ENCODE measurements at places on chromosomes 4 and X.

DNA sequence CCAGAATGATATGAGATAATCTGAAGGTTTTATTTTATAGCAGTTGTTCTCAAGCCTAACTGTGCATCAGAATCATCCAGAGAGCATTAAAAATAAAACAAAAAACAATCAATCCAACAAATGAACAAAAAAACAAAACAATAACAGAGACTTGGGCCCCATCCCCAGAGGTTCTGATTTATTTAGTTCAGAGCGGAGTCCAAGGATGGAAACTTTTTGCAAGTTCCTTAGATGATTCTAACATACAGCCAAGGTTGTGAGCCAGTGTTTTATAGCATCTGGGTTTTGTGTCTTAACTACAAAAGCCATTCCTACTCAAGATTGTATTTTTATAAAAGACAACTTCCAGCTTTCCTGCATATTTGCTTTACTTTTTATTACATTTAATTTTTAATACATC, 59.4 kb upstream of the GRPR start:
- DNase-seq: no peak

GRCh38 chrX:136666088-136666487, 18.1 kb downstream of the CD40LG start:
- no peak for DNase-seq

DNA sequence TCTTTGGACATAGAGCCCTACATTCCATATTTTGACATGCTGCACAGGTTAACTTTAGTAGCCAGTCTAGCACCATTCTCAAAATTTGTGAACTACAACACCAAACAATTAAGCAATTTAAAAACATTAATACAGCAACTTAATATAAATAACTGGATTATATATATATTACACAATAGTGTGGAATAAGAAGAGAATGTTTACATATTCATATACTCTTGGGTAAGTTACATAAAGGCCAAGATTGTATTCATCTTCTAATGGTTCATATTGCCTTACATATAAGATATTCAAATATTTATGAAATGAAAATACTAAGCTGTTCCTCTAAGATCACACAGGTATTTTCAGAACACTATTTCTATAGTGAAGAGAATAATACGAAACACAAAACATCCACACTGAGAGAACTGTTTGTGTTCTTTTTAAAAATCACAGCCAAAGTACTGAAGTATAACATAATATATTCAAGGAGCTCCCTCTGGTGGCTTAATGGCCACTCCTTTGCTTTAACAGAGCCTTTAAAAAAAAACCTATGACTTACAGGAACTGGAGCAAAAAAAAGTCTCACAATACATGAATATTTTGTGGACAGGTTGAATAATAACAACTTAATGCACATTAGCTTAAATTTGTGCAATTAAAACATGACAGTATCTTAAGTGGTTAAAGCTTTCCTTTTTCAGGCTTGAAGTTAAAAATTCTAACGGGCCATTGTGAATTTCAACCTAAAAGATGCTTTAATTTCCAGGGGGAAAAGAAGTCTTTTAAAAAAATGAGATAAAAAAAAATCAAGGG, 46.2 kb downstream of the NEK1 start:
- peak; percentile 25 for DNase-seq

DNA sequence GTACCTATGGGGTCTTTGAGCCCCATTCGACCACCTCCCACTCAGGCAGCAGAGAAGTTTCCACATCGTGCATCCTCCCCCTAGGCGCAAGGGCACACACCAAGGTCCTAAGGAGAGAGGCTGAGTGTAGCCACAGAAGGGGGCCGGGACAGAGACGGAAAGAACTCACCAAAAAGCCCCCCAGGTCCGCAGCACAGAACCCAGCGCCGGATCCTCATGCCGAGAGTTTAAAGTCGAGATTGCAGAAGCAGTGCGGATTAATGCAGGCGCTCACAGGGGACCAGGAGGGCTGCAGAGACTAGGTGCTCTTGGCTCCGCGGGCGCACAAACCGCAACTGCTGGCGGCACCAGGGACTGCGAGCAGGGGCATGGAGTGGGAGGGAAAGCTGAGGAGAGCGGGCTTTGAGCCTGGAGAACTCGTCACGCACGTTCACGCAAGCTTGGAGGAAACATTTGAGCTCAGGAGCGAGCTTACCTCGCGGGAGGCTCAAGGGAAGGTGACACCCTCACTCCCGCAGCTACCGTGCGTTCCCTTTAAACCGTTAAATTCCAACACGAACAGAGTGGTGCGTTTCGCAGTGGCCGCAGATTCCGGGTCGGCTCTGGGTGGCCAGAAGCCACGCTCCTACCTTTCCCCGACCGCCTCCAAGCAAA, 8.5 kb downstream of the NKX3-2 start:
- no peak for DNase-seq

DNA sequence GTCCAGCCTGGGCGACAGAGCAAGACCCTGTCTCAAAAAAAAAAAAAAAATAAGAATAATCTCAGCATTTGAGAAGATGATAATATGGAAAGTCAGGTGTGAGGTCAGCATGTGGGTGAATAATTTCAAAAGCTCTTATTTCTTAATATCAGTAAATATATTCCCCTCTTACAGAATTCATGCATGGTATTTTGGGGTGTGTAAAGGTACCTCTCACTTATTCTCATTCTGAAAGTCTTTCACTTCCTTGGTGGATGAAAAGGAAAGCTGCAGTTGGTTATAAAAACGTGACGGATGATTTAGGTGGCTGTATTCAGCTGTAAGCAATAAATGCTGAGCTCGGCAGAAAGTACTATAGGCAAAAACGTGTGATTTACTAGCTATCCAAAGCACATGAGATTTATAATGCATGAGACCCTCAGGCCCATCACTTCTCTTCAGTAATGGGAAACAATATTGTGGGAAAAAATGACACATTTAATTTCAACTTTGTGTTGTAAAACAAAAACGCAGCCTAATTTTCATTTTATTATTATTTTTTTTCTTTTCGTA, 353.2 kb upstream of the MAGEB2 start:
- DNase-seq: no peak

DNA sequence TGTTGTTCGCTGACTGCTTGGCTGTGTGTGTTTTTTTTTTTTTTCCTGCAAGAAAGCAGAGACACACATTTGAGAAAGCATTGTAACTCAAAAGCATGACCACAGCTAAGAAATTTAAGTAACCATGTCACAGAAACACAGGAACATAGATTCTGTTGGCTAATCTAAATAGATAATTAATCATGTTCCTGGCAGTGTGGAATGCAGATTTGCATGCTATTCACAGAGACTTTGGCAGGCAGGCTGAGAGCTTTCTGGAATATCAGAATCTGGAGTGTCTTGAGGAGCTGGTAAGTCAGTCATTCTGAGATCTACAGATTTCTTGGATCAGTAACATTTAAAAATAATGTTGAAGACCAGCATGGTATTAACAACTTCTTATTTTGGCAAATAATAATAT, 33.2 kb upstream of the SMS start:
- DNase-seq: no peak

GRCh38 chr4:2150076-2150475, 90.9 kb downstream of the NAT8L start:
- DNase-seq: no peak

DNA sequence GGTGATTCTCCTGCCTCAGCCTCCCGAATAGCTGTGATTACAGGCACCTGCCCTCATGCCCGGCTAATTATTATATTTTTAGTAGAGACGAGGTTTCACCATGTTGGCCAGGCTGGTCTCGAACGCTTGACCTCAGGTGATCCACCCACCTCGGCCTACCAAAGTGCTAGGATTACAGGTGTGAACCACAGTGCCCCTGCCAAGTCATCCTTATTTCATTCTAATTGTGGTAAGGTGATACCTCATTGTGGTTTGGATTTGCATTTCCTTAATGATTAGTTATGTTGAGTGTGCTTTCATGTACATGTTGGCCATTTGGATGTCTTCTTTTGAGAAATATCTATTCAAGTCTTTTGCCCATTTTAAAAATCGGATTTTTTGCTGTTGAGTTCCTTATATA, 93.0 kb downstream of the USP9X start:
- DNase-seq: no peak

DNA sequence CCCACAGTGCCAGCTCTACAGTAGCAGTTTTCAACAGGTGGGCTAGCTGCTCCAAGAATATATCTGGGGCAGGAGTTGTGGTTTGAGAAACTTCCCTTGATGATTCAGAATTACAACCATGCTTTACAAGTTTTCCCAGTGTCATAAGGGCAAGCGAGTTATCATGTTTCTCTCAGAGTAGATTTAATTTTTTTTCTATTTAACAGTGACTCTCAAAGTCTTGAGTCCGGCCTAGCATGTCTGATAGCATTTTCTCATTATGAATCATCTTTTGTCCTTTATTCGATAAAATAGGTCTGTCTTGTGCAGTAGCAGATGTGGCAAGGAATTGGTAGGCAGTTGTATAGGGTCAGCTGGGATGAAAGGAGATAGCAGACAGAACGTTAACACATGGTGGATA, 62.2 kb upstream of the SPANXD start:
- DNase-seq: no peak

DNA sequence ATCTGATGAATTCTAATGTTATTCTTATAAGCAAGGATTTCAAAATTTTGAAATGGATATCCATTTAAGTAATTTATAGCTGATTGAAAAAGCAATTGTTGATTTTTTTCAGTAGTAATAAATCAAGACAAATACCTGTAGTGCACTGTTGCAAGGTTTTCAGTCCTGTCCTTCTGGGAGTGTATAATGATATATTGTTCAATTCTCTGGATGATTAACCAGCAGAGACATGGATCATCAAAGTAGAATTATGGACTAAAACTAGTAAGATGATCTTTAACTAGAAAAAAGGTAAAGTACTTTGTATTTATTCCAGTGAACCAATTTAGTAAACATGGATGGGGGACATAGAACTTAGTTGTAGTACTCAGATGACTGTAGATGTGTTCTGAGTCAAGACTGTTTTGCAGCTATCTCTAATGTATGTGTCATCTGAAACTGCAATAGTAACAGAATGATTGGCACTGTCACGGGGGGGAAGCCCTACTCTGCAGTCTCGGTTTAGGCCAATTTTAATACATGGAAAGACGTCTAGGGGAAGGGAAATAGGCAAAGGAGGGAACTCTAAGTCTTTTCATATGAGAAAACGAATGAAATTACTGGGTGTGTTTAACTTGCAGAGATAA, 121.9 kb downstream of the GLRA3 start:
- no peak for DNase-seq

GRCh38 chr4:188934320-188934962, 795.2 kb downstream of the TRIML1 start:
- no peak for DNase-seq

DNA sequence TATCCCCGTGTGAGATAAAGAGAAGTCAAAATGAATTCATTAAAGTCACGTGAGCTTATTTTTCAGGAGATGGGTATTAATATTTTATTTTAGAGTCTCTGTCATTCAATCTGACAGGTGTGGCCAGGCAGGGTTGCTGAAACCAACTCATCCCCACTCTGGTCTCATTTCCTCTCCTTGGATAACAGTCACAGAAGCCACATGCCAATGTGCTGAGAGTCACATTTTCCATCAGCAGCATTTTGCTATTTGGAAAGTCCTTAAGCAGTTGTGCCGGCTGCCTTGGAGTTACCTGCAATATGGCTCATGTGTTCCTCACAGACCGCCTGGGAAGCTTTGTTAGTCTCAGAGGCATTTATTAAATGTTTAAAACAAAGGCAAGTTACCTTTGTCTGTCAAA, 302.3 kb downstream of the DCHS2 start:
- DNase-seq: no peak

DNA sequence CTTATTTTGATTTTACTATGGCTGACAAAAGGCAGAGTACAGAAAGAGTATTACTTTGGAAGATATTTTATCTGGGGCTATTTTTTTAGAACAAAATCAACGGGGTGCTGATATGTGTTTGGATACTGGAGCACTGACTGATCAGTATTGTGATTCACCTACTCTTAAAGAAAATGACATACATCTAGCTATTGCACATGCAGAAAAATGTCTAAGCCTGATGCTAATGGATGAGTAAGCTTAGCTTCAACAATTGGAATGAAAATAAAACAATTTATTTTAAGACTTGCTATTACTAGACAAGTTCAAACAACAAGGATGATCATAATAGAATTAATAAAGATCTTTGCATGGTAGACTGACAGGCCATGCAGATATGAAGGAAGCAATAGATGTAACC, 262.0 kb downstream of the PPP1R2C start:
- no peak for DNase-seq

GRCh38 chr4:186449954-186450353, 105.4 kb downstream of the MTNR1A start:
- no peak for DNase-seq

- DNase-seq: peak; percentile 63
Observed at GRCh38 chrX:119871599-119872395, at the start of the genes NDUFA1 and RNF113A. TSS of gene NDUFA1 (plus strand) at chrX:119871832. CDS start at chrX:119871912, 80 bp downstream. TSS of gene RNF113A (minus strand) at chrX:119871733. CDS start at chrX:119871613, 120 bp downstream.

- no peak for DNase-seq
Observed at GRCh38 chr4:185219551-185220344, 10.3 kb downstream of the SNX25 start.

DNA sequence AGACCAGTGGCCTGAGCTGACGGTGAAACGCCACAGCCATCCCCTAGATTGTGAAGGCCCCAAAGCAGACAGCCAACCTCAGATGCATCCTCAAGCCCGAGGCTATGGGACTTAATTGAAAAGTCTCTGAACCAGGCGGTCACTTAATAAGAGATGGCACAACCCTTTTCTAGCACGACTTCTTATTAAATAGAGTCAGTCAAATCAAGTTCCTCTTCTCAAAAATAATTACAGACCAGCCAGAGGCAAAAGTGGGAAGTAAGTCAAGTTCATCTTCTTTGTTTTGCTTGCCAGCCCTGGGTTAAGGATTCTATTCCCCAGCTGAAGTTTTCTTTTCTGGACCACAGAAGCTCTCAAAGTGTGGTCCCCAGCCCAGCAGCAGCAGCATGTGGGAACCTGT, 9.7 kb upstream of the SH3KBP1 start:
- no peak for DNase-seq

- DNase-seq: no peak
Observed at GRCh38 chr4:135824759-135825296, 1623.2 kb upstream of the PABPC4L start.

- no peak for DNase-seq
Observed at GRCh38 chr4:153079857-153080391, 124.3 kb upstream of the TRIM2 start.

DNA sequence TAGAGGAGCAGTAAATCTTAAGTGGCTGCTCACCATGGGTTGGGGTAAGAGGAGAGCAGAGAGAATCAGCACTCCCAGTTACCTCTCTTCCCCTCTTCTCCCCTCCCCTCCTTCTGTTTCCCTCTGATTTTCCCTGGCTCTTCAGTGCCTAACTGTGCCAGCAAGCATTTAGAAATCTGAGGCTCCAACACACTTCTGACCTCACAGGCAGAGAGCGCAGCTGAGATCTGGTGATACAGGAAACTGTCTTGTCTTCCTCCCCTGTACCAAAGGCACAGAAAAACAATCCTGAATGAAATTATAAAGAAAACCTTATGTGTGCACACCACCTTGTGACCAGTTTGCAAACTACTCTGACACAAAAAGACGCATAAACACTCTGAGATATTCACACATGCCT, 82.4 kb upstream of the SMIM10 start:
- no peak for DNase-seq

DNA sequence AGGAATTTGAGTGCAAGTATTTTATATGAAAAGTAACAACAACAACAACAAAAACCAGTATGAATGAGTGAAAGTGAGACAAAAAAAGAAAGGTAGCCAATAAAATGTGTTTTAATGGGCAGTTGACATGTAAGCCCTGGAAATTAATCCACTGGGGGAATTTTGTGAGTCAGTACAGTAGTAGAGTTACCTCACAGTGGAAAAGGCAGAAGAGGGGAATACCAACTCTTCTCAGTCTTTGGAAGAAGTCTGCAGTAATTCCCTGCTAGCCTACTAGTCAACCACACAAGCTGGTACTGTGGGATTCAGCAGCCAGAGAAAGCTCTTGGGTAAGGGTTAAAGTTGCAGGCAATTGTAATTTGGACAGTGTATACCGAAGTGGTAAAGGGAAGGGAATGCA, 76.3 kb upstream of the IL15 start:
- DNase-seq: no peak
